Mammary epithelial cell (primary cell): ENCODE measurements at places on chromosomes 12 and 14. TPM values are rescaled to one million over a fixed set of nuclear protein-coding genes. Genes with fewer than 3 reads are reported as not detected.

Gene SSTR1
- under 0.01 TPM for total RNA-seq

Gene SLC25A47
- not detected in 2 replicates for total RNA-seq

Gene KLRC3
- total RNA-seq, result not detected in 2 replicates

Gene TAC3
- not detected for total RNA-seq

Gene TMEM30B
- 25.9 and 33.7 TPM in 2 replicates for total RNA-seq

Gene MAP1LC3B2
- total RNA-seq, result 1.5 TPM

Gene TNS2
- total RNA-seq, result 2.4 and 4.2 TPM in 2 replicates

Gene COX8C
- not detected in 2 replicates for total RNA-seq

Gene PPFIA2
- total RNA-seq, result not detected

Gene PIANP
- not detected for total RNA-seq

Gene GPR65
- not detected for total RNA-seq

Gene LUM
- 1.5 TPM for total RNA-seq

Gene REM2
- total RNA-seq, result 0.33 TPM

Gene GSC
- total RNA-seq, result 0.17 TPM
